ENCODE measurements at places on chromosomes 6 and 20.

DNA sequence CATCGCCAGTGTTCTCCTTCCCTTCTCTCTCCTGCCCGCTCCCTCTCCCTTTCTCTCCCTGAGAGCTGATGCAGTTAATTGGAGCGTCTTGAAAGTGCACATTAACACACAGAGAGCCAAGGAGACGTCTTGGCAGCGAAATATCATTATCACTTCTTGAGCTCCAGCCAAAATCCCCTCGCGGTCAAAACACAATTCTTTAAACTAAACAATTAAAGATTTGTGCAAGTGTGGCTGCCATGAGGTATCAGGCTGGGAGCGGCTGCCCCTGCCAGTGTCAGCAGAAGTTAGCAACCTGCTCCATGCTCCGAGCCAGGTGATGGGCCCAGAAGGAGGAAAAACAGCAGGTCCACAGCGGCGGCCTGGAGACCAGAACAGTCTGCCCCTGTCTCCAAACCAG is 100.9 kb upstream of the FOXP4 start:
- DNase-seq, result no peak

DNA sequence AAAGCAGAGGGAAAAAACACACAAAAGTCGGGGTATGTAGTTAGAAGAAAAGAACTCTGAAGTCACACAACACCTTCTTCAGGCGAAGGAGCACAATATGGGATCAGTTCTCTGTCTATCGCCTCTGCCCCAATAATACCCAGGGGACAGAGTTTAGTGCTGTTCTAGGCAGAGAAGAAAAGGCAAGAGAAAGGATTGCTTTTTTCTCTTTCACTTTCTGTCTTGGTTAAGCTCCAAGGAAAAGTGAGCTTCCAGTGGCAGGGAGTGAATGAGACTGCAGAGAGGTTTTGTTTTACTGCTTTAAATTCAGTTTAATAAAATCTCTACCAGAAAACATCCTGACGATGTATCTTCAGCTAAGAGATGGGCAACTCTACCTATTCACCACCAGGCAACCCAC is 86.6 kb upstream of the STXBP5 start:
- DNase-seq, result no peak

- no peak for DNase-seq
Measured at GRCh38 chr6:112281821-112282615, 27.7 kb upstream of the LAMA4 start.

DNA sequence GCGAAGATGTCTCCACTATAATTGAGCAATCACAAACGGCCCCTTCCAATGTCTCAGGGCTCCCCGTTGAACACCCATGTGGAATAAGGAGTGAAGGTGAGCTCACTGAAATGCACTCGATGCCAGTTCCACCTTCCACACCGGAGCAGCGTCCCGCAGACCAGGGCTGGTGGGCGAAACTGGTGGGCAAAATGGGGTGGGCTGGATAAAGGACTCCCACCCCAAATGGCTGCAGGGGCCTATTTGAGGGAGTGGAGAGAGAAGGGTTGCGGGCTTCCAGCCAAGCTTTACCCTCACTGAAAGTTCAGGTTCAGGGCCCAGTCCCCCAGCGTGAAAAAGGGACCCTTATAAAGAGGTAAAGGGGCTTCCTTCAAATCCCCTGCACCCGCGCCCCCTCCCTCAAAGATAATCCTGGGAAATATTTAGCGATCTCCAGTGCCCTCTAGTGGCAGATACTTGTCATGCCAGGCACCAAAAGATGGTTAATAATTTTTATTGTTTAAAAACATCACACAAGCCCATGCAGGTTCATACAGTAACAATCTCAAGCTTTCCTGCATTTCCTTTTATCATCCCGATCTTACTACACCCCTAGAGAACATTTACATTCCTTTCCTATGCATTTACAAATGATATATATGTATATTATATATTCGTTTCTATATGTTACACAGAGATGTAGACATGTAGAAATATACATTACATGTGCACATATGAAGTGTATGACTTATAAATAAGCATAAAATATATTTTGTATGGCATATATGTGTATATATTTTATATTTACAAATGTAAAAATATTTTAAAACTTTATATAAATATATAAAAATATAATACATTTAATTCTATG is 58.2 kb upstream of the NKX2-2 start:
- peak; percentile 39 for DNase-seq

DNA sequence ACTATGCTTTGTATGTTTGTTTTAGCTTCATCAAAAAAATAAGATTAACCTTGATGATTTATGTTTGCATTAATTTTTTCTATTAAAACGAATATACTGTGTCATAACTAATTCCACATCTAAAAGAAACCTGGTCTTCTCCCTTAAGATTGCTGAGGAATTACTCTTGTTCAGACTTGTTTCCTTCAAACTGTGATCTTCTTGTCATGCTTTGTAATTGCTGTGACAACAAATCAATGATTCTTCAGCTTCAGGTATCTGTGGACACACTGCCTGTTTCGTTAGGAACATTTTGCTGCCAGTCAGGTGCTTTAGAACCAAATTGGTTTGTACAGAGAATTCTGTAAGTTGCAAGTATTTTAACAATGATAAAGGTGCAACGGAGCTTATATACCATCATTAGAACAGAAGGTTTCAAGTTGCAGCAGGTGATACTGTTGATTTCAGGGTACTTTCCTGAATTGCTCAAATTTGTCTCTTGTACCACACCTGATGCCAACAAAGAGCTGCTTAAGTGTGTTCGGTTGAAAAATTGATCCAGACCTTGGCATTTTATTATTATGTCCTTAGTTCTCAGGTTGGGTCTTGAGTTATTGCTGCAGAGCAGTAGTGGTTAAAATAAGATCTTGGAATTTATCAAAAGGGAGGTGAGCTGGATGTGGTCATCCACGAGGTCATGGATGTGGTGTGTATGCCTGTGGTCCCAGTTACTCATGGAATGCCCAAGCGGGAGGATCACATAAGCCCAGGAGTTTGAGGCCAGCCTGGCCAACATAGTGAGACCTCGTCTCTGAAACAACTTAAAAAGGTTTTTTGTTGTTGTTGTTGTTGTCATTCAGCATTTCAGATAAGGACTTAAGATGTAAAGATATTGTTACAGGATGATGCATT is 19.5 kb downstream of the SYTL3 start:
- no peak for DNase-seq

GRCh38 chr6:35267446-35267845 is 7.9 kb downstream of the ZNF76 start:
- DNase-seq, result no peak

GRCh38 chr6:95847061-95847460 is 168.7 kb upstream of the FUT9 start:
- DNase-seq, result no peak

DNA sequence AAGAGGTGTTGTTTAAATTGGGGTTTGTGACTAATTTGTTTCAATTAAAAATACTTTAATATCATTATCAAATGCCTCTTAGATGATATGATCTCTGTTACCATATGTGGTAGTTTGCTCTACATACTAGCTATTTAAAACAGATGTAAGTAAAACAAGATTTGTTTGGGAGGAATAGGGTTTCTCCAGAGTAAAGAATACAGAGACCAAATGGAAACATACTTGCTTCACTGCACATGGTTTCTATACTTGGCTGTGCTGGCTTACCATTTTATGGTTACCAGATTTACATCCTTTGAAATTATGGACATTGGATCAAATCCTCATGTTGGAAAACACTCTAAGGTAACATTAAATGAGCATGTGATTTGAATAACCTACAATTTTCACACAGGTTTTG is 588.3 kb downstream of the CD109 start:
- DNase-seq, result no peak

DNA sequence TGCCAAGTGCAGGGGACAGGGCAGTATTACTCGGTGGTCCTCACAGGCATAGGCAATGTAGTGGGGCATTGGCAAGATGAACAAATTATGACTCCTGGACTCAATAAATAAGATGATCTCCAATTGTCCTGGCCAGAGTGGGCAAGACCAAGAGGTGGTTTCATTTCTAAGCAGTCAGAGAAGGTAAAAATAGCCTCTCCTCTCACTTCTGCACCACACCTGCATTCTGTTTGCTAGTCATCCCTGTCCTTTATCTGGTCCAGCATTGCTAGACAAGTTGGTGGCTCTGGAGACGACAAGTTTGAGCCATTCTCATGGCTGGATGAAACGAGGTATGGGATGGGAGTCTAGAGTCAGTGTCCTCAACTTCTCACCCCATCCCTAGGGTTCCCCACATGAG is 83.0 kb downstream of the BANF2 start:
- no peak for DNase-seq

- no peak for DNase-seq
Measured at GRCh38 chr20:16459019-16459700, 114.1 kb downstream of the KIF16B start.

- no peak for DNase-seq
Measured at GRCh38 chr6:42118162-42119001, 24.0 kb downstream of the C6orf132 start.

DNA sequence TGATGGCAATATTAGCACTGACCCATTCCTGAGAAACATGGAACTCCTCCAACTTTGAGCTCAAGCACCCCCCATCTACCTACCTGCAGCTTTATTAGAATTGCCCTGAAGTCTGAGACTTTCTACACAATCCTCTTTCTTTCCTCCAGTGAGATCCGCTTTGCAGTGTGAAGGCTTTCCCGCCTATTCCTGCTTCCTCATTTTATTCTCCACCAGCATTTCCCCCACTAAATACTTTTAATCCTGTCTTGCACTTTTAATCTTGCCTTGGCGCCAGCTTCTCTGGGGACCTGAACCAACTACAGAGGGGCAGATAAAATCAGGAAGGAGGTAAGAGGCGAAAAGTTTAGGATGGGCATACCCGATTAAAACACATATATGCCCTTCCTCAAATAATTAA is 178.1 kb upstream of the PRDM1 start:
- DNase-seq, result no peak

DNA sequence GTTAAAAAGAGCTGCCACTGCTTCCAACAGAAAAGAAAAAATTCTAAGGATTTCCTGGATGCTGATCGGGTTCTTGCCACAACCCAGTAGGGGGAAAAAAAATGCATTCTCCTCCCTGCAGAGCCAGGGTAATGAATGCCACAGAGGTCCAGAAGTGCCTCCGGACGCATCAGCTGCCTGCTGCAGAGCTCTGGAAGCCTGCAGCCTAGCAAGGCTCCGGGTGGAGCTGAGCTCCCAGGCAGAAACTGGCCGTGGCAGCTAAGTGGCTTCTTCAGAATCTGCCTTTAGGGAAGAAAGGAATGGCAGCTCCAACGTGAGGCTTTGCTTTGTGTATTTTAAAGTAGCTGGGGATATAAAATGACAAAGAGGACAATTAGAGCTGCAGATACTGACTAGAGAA is 155.0 kb downstream of the CFAP61 start:
- DNase-seq, result no peak

DNA sequence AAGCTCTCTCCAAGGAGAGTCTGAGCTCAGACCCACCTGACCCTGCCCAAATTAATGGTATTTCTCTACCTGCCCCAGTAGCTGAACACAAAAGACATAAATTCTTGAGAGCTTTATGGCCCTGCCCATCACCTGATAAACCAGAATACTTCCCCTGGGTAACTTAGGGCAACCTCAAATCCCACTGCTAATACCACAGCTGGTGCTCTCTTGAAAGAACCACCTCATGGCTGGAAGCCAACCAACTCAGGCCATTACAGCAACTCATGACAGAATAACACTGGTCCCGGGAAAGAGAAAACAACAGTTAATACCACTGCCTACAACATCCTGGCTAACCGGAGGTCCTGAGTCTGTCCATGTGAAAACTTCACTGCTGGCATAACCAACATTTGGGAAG is 328.6 kb downstream of the NKAIN2 start:
- no peak for DNase-seq

- DNase-seq, result no peak
Measured at GRCh38 chr6:39377539-39377950, 55.0 kb upstream of the KCNK16 start.

GRCh38 chr6:144395014-144395413 is 109.9 kb downstream of the UTRN start:
- DNase-seq, result no peak

DNA sequence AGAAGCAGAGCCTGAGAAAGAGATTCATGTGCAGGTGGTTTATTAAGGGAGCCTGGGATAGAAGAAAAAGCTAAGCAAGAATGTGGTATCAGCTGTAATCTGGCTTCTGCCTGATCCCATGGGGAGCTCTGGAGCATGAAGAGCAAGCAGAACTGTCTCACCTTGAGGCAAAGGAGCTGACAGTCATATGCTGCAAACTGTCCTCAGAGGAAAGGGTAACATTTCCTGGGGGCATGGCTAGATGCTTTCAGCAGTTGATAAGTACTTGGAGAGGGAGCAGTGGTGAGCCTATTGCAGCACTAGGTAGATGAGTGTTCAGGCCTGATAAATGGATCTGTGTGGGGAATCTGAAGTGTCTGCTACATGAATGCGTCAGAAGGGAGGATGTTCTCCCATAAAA is 621.5 kb upstream of the BTBD3 start:
- no peak for DNase-seq

DNA sequence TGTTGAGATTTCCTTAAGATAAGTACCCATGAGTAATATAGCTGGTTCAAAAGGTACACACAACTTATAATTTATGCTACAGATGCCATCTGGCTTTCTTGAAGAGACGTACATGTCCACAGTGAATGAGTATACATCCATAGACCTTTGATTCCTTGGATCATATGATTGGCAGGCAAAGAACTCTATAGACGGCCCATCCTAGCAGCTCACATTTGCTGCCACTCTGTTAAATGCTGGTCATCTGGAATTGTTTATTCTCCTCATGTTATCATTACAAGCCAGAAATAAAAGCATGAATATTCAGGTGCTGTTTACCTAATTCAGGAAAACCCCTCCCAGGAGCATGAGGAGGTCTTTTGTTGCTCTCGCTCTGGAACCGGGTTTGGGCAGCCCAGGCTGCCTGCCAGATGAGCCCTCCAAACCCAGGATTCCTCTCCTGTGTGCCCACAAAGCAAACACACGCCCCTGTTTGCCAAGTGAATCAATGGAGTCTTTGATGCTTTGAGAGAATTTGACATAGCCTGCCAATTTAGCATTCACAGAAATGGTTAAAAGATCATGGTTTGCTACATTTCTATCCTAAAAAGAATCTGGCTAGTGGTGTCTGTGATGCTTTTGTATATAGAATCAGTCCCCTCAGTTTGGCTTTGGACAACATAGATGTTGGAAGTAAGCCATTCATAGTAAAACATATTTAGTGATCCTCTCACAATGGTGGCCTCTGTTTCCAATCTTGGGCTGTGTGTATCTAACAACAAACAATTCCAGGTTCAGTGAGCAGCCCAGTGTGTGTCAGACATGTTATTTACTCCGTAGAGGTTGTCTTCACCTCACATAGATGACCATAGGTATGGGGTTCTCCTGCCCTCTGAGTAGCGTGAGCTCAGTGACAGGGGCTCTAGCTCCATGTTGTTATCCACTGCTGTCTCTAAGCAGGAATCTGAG is 17.5 kb upstream of the PLCG1 start:
- DNase-seq, result no peak

- DNase-seq, result no peak
Measured at GRCh38 chr20:21356386-21356785, 40.9 kb downstream of the NKX2-4 start.

GRCh38 chr6:128307671-128308070 is 212.7 kb downstream of the PTPRK start:
- DNase-seq, result no peak

GRCh38 chr20:63032861-63033793 is 26.4 kb upstream of the BHLHE23 start:
- no peak for DNase-seq

GRCh38 chr20:9615766-9616454 is 101.5 kb downstream of the LAMP5 start:
- no peak for DNase-seq

All from CD4-positive, alpha-beta T cell treated with Interleukin-10 for 1 hour (primary cell).